ENCODE measurements at places on chromosomes 2 and 18.

DNA sequence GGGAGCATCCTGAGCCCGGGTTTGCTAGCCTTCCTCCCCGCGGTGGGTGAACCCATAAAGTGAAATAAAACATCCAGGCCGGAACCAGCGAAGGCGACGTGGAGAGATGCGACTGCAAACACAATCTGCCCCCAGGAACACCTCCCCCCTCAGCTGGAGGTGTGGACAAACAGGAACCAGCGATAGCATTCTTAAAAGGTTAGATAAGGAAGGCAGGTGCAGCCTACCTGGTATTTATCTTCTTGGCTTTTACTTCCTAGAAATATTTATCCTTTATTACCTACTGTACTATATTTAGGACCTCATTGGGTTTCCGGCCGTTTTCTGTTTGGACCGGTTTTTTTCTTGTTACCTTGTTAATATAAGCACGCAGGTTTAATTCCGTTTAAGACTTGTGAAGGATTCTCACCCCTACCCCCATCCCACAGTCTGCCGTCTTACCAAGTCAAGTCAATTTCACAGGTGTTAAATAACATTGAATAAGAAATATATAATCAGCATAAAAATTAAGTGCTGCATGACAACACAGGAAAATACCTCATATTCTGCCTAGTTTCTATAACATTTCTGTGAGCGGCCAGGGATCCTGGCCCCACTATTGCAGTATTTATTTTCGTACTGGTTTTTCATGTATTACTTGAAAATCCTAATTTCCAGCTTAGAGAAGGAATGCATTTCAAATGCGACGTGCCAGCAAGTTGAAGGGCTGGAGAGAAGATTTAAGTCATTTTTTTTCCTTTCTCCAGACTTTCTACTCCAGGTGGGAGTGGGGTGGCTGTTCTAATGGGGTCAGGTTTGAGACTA lies 224.0 kb upstream of the ID2 start:
- H3K4me1 ChIP-seq = peaks cover 11% of the 10 kb centered on the region
- no peaks in the 10 kb centered on the region for H3K36me3 ChIP-seq
- H3K27ac ChIP-seq = no peak overlapping the region
- no peak for DNase-seq
- no peaks in the 10 kb centered on the region for H3K27me3 ChIP-seq

DNA sequence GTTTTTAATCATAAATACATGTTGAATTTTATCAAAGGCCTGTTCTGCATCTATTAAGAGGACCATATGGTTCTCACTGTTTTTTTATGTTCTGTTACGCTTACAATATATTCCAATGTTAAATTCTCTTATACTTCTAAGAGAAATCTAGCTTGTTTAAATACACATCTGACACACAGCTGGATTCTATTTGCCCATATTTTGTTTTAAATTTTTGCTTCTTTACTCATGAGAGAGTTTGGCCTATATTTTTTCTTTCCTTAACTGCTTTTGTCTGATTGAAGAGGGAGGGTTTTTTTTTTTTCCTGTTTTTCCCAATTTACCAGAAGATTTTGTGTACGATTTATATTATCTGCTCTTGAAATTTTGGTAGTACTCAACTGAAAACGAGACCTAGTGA lies 34.9 kb downstream of the RNF144A start:
- H3K4me3 ChIP-seq = no peak overlapping the region
- H3K27ac ChIP-seq = no peak overlapping the region
- DNase-seq = no peak
- H3K36me3 ChIP-seq = peaks cover 24% of the 10 kb centered on the region

- no peaks in the 10 kb centered on the region for H3K4me1 ChIP-seq
- H3K27ac ChIP-seq = no peak overlapping the region
- no peaks in the 10 kb centered on the region for H3K36me3 ChIP-seq
- no peak for DNase-seq
- H3K4me3 ChIP-seq = no peak overlapping the region
These were observed 74.3 kb upstream of the TMEM18 start for GRCh38 chr2:751474-751873.

- H3K4me1 ChIP-seq = peaks cover 8% of the 10 kb centered on the region
- DNase-seq = no peak
- no peaks in the 10 kb centered on the region for H3K27me3 ChIP-seq
- no peak overlapping the region for H3K27ac ChIP-seq
- no peak overlapping the region for H3K4me3 ChIP-seq
- no peaks in the 10 kb centered on the region for H3K36me3 ChIP-seq
These were observed 74.7 kb downstream of the NAB1 start for GRCh38 chr2:190723397-190724090.

GRCh38 chr2:143426296-143426695 lies 297.1 kb downstream of the ARHGAP15 start:
- H3K4me1 ChIP-seq = peaks cover 15% of the 10 kb centered on the region
- no peaks in the 10 kb centered on the region for H3K36me3 ChIP-seq
- no peak overlapping the region for H3K27ac ChIP-seq
- H3K27me3 ChIP-seq = no peaks in the 10 kb centered on the region
- no peak overlapping the region for H3K4me3 ChIP-seq

- no peak for DNase-seq
- H3K4me1 ChIP-seq = no peaks in the 10 kb centered on the region
- H3K4me3 ChIP-seq = no peak overlapping the region
- no peak overlapping the region for H3K27ac ChIP-seq
- no peaks in the 10 kb centered on the region for H3K27me3 ChIP-seq
These were observed 149.1 kb downstream of the FSHR start for GRCh38 chr2:49005261-49005660.

DNA sequence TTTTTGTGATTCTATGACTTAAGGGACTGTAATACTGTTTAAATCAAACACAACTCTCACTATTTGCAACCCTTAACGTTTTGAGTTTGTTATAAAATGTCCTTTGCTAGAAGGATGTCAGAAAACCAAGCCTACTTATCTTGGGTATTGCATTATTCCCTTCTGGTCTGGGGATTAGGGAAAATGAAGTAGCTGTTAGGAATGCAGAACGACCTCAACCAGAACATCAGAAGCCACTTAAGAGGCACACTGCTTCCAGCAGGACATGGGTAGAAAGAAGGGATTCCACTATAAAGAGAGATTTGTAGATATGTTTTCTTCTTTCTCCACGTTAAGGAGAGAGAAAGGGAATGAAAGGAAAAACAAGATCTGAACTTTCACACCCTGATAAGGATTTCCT lies 101.2 kb downstream of the SETBP1 start:
- no peak for DNase-seq
- H3K4me1 ChIP-seq = no peaks in the 10 kb centered on the region
- H3K4me3 ChIP-seq = no peak overlapping the region
- no peaks in the 10 kb centered on the region for H3K27me3 ChIP-seq
- H3K27ac ChIP-seq = no peak overlapping the region

GRCh38 chr2:136305517-136306192 lies 187.7 kb upstream of the CXCR4 start:
- no peak overlapping the region for H3K27ac ChIP-seq
- H3K36me3 ChIP-seq = no peaks in the 10 kb centered on the region
- no peaks in the 10 kb centered on the region for H3K27me3 ChIP-seq
- DNase-seq = no peak
- no peak overlapping the region for H3K4me3 ChIP-seq
- H3K4me1 ChIP-seq = peaks cover 6% of the 10 kb centered on the region

DNA sequence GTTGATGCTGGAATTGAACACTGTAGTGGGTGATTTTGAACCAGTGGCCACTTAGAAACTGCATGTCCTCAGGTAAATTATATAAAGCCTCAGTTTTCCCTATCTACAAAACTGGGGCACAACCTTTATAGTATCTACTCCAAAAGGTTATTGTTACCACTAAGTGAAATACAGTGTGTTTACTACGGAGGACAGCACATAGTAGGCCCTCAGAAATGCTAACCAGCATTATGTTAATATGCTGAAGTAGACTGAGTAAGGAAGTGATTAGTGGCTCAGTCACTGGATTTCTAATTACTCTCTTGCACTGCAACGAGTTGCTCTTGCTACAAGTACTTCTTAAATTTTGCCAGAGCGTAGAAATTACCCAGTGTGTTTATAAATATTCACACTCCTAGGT lies 139.5 kb downstream of the HAUS1 start:
- no peak overlapping the region for H3K27ac ChIP-seq
- no peaks in the 10 kb centered on the region for H3K27me3 ChIP-seq
- no peak overlapping the region for H3K4me3 ChIP-seq
- H3K36me3 ChIP-seq = no peaks in the 10 kb centered on the region
- DNase-seq = no peak

GRCh38 chr2:60385648-60386047 lies 167.8 kb downstream of the BCL11A start:
- H3K36me3 ChIP-seq = no peaks in the 10 kb centered on the region
- H3K27me3 ChIP-seq = no peaks in the 10 kb centered on the region
- DNase-seq = no peak
- H3K27ac ChIP-seq = no peak overlapping the region

GRCh38 chr2:239711911-239712570 lies 311.2 kb upstream of the HDAC4 start:
- H3K4me1 ChIP-seq = no peaks in the 10 kb centered on the region
- H3K27ac ChIP-seq = no peak overlapping the region
- no peak overlapping the region for H3K4me3 ChIP-seq
- no peaks in the 10 kb centered on the region for H3K36me3 ChIP-seq

DNA sequence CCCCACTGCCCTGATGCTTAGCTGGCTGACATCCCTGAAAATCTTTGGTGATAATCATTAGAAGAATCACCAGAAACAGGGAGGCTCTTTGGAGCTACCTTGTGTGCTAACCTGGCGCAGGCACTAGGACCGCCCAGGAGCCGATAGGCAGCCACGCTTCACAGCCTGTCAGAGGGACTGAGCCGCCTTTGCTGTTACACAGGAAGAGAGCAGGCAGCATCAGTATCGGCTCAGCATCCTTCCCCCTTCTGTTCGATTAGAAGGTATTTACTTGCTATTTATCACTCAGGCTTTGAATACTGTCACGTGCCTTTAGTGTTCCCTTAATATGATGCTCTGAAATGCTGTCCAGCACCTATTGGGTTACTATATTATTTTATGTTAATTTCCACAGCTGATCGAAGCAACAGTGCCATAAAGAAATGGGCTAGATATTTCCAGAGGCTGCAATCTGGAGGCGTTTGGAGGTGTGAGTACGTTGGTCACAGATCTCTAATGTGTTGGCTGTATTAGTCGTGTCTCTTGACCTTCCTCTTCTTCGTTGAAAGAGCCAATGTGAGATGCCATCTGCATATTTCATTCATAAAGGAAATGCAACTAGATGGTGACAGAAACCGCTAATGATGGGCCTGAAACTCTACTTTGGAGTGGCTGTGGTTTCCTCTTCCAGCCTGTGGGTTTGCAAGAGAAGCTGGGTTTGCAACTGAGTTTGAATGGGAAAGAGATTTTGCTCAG lies 110.4 kb upstream of the RAB27B start:
- no peak overlapping the region for H3K27ac ChIP-seq
- peak overlapping the region; percentile 61 for H3K4me3 ChIP-seq
- H3K36me3 ChIP-seq = no peaks in the 10 kb centered on the region
- peak; percentile 39 for DNase-seq
- peaks cover 15% of the 10 kb centered on the region for H3K4me1 ChIP-seq

GRCh38 chr2:105937498-105938097 lies 192.9 kb downstream of the NCK2 start:
- H3K4me1 ChIP-seq = peaks cover 32% of the 10 kb centered on the region
- DNase-seq = no peak
- H3K27me3 ChIP-seq = no peaks in the 10 kb centered on the region
- no peak overlapping the region for H3K27ac ChIP-seq
- no peaks in the 10 kb centered on the region for H3K36me3 ChIP-seq

GRCh38 chr2:108219688-108220087 lies 20.1 kb upstream of the SULT1C3 start:
- H3K36me3 ChIP-seq = no peaks in the 10 kb centered on the region
- no peak overlapping the region for H3K4me3 ChIP-seq
- H3K4me1 ChIP-seq = no peaks in the 10 kb centered on the region
- no peaks in the 10 kb centered on the region for H3K27me3 ChIP-seq

DNA sequence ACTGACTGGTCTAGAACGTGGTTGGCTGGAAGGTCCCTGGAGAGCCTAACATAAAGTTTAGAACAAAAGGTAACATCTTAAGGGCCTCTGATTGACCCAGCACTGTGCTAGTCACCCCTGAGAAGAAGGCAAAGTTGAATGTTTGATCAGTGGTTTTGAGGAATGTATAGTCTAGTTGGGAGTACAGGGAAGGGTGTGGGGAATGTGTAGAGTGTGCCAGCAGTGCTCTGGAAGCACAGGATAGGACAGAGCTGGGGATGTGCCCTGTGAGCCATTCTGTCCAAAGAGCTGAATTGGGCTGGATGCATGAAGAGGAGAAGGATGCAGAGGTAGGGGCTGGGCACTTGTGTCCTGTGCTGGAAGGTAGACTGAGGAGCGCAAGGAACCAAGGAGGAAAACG lies 41.0 kb upstream of the DOCK10 start:
- no peaks in the 10 kb centered on the region for H3K36me3 ChIP-seq
- H3K27ac ChIP-seq = no peak overlapping the region
- no peaks in the 10 kb centered on the region for H3K27me3 ChIP-seq
- peaks cover 4% of the 10 kb centered on the region for H3K4me1 ChIP-seq

- H3K4me1 ChIP-seq = no peaks in the 10 kb centered on the region
- no peak overlapping the region for H3K27ac ChIP-seq
- no peak overlapping the region for H3K4me3 ChIP-seq
- no peaks in the 10 kb centered on the region for H3K36me3 ChIP-seq
These were observed 107.2 kb upstream of the PARD3B start for GRCh38 chr2:204437815-204438756.

- no peak for DNase-seq
- H3K27me3 ChIP-seq = no peaks in the 10 kb centered on the region
- no peaks in the 10 kb centered on the region for H3K36me3 ChIP-seq
- H3K4me1 ChIP-seq = peaks cover 55% of the 10 kb centered on the region
These were observed 178.0 kb downstream of the HDAC4 start for GRCh38 chr2:239222706-239223309.

GRCh38 chr2:139033300-139033699 lies 253.1 kb upstream of the NXPH2 start:
- DNase-seq = no peak
- H3K27me3 ChIP-seq = no peaks in the 10 kb centered on the region
- H3K4me3 ChIP-seq = no peak overlapping the region
- no peaks in the 10 kb centered on the region for H3K36me3 ChIP-seq

- no peaks in the 10 kb centered on the region for H3K4me1 ChIP-seq
- H3K27me3 ChIP-seq = no peaks in the 10 kb centered on the region
- no peaks in the 10 kb centered on the region for H3K36me3 ChIP-seq
- no peak for DNase-seq
- H3K27ac ChIP-seq = no peak overlapping the region
- no peak overlapping the region for H3K4me3 ChIP-seq
These were observed 245.8 kb upstream of the SLC39A10 start for GRCh38 chr2:195411219-195411687.

- no peak overlapping the region for H3K27ac ChIP-seq
- H3K4me1 ChIP-seq = no peaks in the 10 kb centered on the region
- no peaks in the 10 kb centered on the region for H3K36me3 ChIP-seq
These were observed 53.8 kb downstream of the CTAGE1 start for GRCh38 chr18:22363867-22364463.

DNA sequence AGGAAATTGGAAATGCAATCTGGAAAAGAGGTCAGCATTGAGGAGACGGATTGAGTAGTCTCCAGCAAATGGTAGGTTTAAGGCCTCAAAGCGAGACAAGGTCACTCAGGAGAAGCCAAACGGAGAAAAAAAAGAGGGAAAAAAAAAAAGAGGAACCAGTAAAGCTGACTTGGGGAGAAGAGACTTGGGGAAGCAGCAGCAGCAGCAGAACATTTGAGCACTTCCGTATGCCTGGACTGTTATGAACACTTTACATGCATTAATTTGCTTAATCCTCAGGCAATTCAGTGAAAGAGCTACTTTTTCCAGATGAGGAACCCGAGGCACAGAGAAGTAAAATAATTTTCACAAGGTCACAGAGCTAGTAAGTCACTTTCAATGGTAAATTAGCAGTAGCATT lies 81.3 kb downstream of the OSBPL6 start:
- no peak for DNase-seq
- no peaks in the 10 kb centered on the region for H3K36me3 ChIP-seq
- H3K27ac ChIP-seq = no peak overlapping the region
- H3K4me3 ChIP-seq = no peak overlapping the region
- H3K4me1 ChIP-seq = no peaks in the 10 kb centered on the region
- H3K27me3 ChIP-seq = no peaks in the 10 kb centered on the region
